ENCODE measurements at places on chromosomes 5 and 9.

DNA sequence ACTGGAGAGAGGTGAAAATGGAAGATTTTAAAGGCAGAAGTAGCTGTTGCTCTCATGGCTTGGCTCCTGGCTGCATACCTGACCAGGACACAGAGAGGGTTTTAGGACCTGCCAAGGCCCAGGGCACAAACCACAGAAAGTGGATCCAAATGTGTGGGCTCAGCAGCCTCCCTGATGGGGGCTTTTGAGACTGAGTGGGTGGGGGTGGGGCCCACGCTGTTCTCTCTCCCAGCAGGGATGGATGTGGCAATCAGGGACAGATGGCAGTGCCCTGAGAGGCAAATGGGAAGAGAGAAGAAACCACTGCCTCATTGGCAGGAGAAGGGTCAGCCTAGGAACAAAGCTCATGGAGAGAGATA lies 34.9 kb upstream of the TIFAB start:
- DNase-seq: no peak

DNA sequence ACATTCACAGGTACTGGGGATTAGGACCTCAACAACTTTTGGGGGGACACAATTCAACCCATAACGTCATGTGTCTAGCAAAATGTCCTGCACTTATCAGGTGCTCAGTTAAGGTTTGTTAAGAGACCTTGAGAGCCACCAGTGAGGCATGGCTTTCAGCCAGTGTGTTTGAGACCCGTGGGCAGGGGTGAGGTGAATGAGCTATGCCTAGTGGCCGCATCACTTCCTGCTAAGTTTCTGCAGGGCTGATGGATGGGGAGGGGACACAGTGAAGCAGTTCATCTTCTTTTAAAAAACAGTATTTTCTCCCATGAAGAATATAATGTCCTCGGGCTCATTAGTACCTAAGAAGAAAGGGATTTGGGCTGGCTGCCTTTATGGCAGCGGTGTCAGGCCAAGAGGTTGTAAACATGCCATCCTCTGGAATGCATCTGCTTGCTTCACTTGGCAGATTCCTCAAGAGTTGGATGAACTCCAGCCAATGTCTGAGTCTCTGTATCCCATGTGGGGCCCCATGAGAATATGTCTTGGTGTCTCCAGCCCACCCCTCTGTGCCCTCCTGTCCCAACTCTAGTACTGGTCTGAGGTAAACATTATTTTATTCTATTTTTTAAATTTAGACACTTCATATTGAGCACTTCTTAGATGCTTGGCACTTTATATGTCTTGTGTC lies 282.2 kb downstream of the CWC27 start:
- DNase-seq: no peak

DNA sequence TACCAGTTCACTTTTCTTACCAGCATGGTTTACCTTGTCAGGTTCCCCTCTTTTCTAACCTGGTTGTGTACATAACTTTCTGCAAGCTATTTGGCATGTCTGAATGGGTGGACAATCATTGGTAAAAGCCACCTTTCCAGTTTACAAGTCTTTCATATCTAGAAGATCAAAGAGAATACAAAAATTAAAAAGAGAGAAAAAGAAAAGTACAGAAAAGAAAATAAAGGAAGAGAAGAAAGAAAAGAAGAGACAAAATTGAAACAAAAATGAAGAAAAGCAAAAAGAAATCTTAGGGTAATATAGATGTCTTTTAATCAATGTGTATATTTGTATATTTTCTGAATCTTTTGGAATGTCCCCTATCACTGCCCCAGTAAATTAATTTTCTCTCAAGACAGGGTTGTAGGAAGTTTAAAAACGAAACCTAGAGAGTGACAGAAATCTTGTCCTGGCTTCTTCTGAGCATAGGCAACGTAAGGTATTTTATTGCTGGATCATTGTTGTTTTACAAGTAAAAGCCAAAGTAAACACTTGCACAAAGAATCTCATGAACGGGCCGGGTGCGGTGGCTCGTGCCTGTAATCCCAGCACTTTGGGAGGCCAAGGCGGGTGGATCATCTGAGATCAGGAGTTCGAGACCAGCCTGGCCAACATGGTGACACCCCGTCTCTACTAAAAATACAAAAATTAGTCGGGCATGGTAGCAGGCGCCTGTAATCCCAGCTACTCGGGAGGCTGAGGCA lies 98.7 kb upstream of the IFNE start:
- no peak for DNase-seq

DNA sequence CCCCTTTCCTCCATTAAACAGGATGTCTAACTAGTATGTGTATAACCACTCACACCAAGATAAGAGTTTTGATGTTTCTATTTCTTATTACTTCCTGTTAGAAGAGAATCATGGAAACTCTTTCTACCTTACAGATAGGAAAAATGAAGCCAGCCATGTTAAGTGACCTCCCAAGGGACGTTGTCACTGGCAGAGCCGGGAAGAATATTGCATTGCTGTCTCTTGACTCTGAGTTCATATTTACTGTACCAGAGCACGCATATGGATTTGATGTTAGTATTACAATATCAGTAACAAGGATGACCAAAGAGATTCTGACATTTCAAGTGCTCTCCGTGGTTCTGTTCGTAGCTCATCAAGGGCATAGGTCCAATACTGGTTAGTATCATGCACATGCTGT lies 12.5 kb upstream of the C5orf63 start:
- no peak for DNase-seq

GRCh38 chr5:16870878-16871277 lies 65.2 kb downstream of the MYO10 start:
- no peak for DNase-seq

- DNase-seq: no peak
Observed at GRCh38 chr5:73640861-73641320, 14.9 kb downstream of the ARHGEF28 start.

- DNase-seq: no peak
Observed at GRCh38 chr9:136013524-136014034, 52.4 kb upstream of the UBAC1 start.

DNA sequence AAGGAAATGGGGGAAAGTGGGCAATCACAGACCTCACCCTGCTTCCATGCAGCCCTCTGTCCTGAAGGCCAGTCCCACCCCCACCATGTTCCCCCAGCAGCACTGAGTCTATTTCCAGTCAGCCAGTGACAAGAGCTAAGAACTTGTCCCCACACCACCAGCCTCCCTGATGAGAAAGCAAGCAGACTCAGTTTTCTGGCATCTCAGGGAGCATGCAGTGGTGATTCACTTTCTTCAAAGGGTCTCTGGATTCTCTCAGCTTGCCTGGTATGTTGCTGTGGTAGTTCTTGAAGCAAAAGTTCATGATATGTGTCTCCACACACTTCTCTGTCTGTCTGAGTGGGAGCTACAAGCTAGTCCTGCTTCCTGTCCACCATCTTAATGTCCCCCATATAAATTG lies 799.9 kb upstream of the TYRP1 start:
- DNase-seq: no peak

- no peak for DNase-seq
Observed at GRCh38 chr5:80745490-80745889, 90.7 kb upstream of the DHFR start.

- DNase-seq: no peak
Observed at GRCh38 chr5:158854260-158854783, 245.4 kb downstream of the EBF1 start.

DNA sequence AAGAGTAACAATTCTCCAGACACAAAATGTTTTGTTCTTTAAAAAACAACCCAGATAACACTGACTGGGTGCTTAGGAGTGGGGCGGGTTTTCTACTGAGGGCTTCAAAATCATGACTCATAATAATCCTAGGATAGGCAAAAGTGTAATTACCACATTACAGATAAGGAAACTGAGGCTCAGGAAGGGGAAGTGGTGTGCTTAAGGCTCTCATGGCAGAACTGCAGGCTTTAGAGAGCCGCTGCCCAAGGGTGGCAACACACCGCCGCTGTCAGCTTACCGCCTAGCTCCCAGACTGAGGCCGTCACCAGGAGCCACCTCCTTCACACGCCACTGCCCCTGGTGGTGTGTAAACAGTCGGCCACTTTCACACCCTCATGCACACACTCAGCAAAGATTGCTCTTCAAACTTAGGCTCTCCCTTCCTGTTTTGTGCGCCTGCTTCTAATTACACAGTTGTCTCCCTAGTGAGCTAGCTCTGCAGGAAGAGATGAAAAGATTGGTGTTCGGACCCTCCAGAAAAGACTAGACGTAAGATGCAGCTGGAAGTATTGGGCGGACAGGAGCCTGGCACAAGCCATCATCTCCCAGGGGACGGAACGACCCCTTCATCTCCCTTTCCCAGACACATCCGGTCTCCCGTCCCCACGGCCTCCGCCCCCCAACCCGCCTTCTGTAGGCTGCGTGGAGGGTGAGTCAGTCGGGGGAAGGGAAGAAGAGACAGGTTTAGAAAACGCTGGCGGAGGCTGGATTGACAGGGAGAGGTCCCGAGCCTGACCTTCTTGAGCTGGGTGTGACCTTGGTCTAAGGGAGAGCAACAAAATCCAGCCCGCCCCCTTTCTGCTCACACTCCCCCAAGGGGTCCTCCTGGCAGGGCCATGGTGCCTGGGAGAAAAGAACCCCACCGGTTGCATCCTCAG lies 162.7 kb downstream of the SYK start:
- DNase-seq: no peak

DNA sequence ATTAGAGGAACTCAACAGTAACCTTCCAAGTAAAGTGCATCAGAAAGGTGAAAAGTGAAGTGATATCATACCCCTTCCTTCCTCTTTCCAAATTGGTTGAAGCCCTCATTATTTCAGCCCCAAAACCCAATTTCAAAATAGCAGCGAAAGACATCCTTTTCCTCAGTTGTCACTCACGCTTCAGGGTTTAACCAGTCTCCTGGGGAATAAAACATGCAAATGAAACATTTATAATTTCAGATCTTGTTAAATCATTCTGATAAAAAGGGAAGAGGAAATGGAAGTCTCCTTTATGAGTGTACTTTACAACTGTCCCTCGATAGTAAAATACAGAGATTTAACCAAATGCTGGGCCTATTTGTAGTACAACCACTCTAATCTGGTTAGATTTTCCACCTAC lies 22.5 kb downstream of the TRPM6 start:
- no peak for DNase-seq

Measured in hypothalamus (tissue), 51 donors.